ENCODE measurements at places on chromosomes 13 and 19. TPM values are rescaled to one million over a fixed set of nuclear protein-coding genes. Genes with fewer than 3 reads are reported as not detected.

Gene ERICH4
- polyA plus RNA-seq = 0.38 TPM

Gene C19orf67
- polyA plus RNA-seq = 0.32 TPM

Gene ZNF112
- polyA plus RNA-seq = 2.1 TPM

Gene FGF9
- polyA plus RNA-seq = not detected

Gene CARS2
- polyA plus RNA-seq = 41.7 TPM

Gene SHISA7
- not detected for polyA plus RNA-seq

Gene GIPR
- polyA plus RNA-seq = 1.7 TPM

Data from HepG2 (cell line).